ENCODE measurements at places on chromosomes 7 and 10.

DNA sequence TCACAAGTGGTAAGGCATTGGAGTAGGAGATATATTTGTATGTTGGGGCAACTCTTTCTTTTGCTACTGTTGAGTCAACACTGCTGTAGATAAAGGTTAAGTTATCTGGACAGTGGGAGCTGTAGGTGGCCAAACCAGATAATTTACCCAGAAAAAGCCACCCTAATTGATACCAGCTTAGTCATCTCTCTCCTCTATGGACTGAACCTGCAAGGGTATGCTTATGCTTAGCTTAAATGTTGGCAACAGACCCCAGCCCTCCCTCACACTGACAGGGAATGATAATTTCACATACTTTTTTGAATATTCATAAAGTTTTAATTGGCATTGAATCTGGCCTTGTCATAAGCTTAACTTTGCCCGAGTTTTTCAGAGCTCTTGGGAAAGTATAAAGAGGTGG lies 66.3 kb downstream of the CREB5 start:
- no peak for DNase-seq

- no peak for DNase-seq
Measured at GRCh38 chr7:149414745-149415390, 46.0 kb downstream of the ZNF777 start.

GRCh38 chr10:111986079-111986478 lies 197.5 kb downstream of the GPAM start:
- DNase-seq, result no peak

- DNase-seq, result no peak
Measured at GRCh38 chr10:58220769-58221451, 46.8 kb downstream of the IPMK start.

DNA sequence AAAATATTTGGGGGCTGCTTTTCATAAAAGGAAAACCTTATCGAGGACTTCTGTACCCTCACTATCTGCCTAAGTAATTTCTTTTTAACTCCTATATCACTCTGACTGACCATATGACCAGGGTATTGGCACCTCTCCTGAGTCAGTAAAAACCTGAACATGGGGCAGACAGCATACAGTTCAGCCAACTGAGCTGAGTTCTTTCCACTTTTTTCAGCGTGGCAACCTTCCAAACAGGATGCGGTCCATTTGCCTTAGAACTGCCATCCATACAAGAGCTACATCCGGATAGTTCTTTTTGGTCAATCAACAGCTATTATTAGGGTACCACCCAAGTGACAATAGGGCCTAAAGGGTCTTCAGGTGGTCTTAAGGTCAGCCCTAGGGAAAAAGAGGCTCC lies 122.6 kb downstream of the MARCHF5 start:
- DNase-seq, result no peak

DNA sequence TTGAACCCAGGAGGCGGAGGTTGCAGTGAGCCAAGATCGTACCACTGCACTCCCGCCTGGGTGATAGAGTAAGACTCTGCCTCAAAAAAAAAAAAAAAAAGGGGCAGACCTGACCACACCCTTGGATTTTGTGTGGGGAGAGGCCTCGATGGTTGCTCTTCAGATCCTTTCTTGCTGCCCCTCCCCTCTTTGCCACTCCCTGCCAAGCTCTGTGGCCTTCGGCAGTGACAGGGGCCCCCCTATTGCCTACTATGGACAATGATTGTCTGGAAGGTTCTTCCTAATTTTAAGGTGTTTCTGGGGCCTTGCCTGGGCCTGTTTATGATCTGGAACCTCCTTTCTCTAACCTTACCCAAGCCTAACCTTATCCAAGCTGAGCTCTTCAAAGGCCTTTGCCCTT lies 795 bp downstream of the PRF1 start:
- no peak for DNase-seq

DNA sequence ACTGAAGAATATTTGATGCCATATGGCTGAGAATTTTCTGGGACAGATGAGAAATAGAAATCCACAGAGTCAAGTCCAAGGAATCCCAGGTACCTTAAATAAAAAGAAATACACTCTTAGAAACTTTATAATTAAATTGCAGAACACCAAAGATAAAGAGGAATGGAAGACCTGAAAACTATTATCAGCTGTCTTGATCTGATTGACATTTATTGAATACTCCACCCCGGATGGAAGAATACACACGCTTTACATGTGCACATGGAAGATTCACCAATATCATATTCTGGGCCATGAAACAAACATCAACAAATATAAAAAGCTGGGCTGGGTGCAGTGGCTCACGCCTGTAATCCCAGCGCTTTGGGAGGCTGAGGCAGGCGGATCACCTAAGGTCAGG lies 81.6 kb downstream of the EXOC6 start:
- no peak for DNase-seq

DNA sequence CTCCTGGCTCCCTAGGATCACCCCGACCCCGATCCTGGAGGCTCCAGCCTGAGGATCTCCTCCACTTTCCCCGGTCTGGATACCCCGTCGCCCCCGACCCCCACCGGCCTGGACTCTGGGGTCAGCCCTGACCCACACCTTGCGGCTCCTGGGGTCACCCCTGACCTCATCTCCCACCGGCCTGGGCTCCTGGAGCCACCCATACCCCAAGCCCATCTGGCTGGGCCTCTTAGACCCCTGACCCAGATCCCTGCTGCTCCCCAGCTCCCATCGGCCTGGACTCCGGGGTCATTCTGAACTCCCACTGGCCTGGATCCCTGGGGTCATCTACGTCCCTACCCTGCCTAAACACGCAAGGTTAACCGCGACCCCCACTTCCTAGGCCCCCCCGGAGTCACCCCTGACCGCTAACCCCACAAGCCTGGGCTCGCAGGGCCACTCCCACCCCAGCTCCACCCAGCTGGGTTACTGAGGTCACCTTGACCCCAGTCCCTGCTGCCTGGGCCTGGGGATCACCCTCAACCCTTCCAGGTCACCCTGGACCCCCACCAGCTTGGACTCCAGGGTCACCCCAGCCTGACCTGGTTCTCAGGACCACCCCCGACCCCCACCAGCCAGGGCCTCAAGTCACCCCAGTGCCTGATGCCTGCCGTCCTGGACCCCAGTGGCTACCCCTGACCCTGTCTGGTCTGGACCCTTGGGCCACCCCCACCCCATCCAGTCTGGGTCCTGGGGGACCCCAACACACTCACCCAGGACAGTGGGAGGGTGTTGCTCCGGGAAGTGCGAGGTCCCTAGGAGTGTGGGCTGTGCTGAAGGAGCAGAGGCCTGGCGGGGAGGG lies 1.2 kb downstream of the FOXK1 start:
- DNase-seq, result no peak

DNA sequence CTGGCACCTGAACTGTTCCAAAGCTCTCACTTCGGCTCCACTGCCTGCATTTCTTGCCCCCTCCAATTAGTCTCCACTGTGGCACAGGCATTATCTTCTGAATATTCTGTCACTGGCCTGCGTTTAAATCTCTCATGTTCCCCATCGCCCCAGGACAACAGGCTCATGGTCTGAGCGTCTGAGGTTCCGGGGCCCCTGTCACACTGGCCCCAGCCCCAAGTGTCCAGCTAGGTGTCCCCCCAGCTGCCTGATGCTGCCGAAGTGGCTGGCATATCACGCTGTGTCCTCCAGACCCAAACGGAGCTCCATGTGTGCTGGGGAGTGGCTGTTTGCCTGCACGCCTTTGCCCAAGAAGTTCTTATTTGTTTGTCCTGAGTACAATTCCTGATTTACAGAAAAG lies 135.4 kb downstream of the TACC2 start:
- no peak for DNase-seq

DNA sequence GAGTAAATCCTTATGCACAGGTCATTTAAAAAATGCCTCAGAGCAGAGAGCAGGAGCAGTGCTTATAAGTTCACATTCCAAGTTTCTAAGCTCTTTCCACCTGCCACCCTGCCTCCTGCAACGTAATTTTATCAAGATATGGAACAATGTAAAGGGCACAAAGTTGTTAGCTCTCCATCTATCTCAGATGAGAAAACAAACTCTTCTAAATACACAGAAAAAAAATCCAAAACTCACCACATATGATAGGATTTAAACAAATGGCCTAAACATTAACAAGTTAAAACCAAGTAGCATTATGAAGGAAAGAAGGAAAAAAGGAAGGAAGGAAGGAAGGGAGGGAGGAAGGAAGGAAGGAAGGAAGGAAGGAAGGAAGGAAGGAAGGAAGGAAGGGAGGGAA lies 1132.8 kb downstream of the GRM8 start:
- no peak for DNase-seq

- peak; percentile 18 for DNase-seq
Measured at GRCh38 chr7:116249969-116250553, 39.7 kb downstream of the TES start.

DNA sequence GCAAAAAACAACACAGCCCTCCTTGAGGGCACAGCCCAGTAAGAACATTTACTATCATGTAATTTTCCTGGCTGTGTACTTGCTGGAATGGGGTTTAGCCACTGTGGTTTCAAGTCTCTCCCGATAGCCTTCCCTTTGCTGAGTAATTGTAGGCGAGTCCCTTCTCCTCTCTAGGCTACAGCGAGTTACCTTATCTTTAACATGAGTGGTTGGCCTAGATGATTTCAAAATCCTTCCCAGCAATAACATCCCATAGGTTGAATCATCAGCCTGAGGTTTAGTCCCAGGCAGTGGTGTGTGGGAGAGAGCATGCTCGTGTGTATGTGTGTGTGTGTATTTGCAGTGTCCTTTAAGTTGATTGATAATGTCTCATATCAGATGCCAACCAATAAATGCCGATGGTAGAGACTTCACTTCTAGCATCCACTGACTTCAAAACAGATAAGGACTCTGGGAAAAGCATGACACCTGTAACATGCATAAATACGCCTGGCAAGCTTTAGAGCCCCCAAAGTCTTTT lies 142.9 kb upstream of the ZMIZ1 start:
- DNase-seq, result peak; percentile 45

GRCh38 chr7:16420649-16421332 lies 547 bp downstream of the CRPPA start:
- peak; percentile 72 for DNase-seq

DNA sequence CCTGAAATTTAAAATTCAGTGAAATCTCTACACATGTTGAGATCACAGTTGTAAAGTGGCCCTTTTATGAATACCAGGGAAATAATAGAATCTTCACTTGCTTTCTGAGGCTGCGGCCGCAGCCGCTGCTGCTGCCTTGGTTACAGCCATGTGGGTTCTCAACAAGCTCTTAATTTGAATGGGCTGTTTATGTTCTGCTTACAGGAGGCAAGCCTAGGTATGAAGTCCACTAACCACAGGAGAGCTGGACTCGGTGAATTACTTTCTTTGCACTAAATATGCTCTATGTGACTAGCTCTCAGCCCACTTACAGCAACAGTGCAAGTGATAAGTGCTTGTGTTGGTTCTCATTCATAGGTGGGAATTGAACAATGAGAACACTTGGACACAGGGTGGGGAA lies 410.8 kb downstream of the SFMBT2 start:
- no peak for DNase-seq

DNA sequence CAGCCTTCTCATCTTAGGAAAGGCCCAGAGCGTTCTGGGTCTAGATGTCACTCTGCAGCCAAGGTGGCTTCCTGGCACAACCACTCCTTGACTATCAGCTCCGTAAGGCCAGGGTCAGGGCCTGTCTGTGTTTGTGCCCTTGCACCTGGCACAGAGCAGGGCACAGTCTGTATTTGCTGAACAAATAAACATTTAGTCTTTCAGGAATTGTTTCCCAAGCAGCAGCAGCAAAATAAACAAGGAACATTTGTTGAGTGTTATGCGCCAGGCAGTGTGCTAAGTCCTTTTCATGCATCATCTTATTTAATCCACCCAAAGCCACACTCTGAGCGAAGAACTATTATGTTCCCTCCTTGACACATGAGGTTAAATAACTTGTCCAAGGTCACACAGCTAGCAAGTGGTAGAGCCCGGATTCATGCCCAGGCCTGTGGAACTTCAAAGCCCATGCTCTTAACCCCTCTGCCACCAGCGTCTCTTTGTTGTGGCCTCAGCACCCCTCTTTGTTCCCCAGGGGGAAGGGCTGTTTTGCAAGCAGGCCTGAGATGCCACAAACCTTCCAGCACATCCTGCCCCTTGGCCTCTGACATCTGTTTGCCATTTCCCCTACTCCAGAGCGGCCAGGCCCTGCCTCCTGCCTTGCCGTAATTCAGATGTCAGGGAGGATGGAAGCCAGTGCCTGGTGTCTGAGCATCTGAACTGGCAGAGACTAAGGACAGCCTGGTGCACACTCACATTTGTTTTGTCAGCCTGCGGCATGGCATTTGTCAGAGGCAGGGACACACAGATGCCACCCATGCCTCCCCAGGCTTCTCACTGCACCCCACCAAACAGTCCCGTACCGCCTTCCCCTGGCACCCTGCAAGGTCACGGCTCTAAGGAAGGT lies 325.8 kb upstream of the ZMIZ1 start:
- DNase-seq, result no peak

DNA sequence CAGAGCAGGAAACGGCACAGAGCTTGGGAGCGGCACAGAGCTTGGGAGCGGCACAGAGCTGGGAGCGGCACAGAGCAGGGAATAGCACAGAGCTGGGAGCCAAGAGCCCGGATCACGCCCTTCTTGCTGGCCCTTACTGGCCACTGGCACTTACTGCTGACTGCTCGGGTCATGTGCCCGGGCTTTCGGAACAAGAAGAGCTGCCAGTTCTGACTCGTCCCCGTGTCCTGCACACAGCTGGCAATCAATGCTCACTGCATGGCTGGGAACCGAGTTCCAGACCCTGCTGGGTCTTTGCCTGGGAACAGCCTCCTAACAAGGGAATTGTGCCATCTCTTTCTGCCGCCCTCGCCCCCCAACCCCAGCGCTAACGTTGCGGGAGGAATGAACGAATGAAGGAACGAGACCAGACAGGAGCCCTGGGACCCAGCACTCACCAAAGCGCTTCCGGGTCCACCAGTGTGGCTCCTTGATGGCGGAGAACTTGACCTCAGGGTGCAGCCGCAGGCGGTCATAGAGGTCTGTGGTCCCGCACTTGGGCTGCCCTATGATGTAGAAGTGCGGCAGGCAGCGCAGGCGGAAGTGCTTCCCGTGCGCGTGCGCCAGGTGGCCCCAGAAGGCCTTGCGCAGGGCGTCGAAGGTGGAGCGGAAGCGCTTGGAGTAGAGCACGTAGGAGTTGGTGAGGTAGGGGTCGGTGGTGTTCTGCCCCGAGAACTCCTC lies 49.1 kb downstream of the CHST15 start:
- DNase-seq, result no peak

DNA sequence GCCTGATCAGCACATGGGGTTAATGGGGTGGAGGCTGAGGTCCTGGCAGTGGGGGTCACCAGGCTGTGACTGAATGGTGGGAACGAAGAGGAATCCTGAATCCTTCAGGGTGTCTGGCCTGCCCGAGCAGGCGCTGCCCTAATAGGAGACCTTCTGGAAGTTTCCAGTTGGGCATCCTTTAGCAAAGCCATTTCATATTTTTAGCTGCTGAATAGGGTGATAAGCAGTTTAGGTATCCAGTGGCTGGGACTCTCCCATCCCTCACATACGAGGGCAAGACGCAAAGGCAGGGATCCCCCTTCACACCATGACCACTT lies 159.3 kb downstream of the SH3PXD2A start:
- no peak for DNase-seq

Measured in inflammatory macrophage treated with lipopolysaccharide for 1 hour (primary cell).